ENCODE measurements at places on chromosomes 1 and 21.

- no peak for DNase-seq
These were observed 175.0 kb downstream of the VAV3 start for GRCh38 chr1:107789817-107790524.

DNA sequence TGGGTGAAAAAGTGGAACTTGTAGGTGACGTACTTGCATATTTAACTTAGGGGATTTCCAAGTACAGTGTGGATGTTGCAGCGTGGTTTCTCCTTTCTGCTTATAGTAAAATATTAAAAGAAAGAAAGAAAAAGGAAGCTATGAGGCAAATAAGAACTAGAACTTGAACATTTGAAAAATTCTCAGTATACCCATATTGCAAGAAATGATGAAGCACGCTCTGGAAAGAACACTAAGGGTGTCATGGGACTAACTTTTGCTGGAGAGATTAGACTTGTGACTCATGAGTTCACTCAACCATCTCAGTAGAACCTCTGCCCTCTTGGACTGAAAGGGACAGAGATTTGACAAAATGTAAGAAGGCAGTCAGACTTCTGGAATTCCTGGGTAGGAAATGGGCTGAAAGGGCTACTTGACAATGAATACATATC lies 704.5 kb upstream of the ADGRL4 start:
- DNase-seq, result no peak

GRCh38 chr1:29592731-29593130 lies 356.4 kb downstream of the PTPRU start:
- no peak for DNase-seq

GRCh38 chr21:41957991-41958766 lies 4.4 kb upstream of the C2CD2 start:
- DNase-seq, result peak; percentile 86

- no peak for DNase-seq
These were observed 413.3 kb upstream of the ZRANB2 start for GRCh38 chr1:71494163-71494562.

DNA sequence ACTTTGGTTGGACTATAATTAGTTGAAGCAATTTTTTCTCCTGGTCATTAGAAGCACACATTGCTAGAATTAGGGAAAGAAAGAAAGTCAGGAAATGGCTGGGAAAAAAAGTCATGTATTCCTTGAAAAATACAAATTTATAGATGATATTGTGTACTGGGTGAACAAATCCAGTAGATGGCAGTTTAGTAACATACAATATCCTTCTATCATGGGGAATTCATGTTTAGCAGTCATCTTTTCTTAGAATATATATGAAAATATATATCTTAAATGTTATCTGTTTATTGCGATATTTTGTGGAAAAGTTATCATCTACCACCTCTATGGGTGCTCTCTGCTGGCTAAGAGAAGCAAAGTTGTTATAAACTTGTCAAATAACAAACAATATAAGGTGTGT lies 13.1 kb upstream of the ZRANB2 start:
- no peak for DNase-seq

GRCh38 chr1:60141276-60141675 lies 67.7 kb upstream of the C1orf87 start:
- DNase-seq, result no peak
